Activated CD8-positive, alpha-beta memory T cell treated with anti-CD3 and anti-CD28 coated beads for 24 hours (primary cell): ENCODE measurements at places on chromosomes 4 and X.
A peak's percentile ranks its signal among the peaks of the same experiment; 100 is the strongest.

- no peak for DNase-seq
These were observed 421.5 kb upstream of the EPHA5 start for GRCh38 chr4:66091786-66092185.

- no peak for DNase-seq
These were observed 10.9 kb upstream of the WFS1 start for GRCh38 chr4:6258741-6259140.

DNA sequence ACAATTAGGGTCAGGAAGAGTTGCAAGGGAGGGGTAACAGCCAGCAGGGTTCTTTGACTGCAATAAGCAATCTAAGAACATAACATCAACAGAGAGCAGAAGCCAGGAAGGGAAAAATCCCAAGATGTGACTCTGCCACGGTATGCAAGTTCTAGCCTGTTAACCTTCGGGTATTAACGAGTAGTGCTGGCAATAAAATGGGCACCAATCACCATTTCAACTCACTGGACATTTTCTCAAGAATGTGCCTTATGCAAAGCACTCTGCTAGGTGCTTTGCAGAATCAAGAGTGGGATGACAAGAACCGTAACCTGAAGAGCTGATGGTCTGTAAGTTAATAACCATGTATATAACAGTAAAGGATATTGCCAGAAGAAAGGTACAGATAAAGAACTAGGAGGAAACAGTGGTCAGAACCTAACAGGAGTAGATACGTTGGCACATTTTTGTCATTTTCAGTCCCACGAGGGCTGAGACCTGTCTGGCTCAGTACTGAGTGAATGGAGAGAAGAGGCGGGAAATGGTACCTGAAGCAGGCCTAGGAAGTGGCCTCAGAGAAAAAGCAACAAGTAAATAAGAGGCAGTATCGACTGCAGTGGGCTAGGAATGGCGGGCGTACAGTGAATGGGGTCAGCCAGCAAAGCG lies 2.7 kb downstream of the ELOVL6 start:
- peak; percentile 61 for DNase-seq

GRCh38 chrX:77298790-77299189 lies 148.4 kb upstream of the FGF16 start:
- DNase-seq, result no peak

DNA sequence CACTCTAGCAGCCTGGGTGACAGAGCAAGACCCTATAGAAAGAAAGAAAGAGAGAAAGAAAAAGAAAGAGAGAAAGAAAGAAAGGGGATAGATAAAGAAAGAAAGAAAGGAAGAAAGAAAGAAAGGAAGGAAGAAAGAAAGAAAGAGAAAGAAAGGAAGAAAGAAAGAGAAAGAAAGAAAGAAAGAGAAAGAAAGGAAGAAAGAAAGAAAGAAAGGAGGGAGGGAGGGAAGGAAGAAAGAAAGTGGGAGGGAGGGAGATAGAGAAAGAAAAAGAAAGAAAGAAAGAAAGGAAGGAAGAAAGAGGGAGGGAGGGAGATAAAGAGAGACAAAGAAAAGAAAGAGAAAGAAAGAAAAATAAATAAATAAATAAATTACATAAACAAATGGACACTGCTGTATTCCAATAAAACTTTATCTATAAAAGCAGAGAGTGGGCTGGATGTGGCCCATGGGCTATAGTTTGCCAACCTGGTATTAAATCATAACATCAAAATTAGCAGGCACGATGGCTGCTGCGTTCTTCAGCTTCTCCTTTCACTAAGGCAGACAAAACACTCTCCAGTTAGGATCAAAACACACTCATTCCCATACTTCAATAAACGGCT lies 165.0 kb downstream of the ZNF674 start:
- no peak for DNase-seq

DNA sequence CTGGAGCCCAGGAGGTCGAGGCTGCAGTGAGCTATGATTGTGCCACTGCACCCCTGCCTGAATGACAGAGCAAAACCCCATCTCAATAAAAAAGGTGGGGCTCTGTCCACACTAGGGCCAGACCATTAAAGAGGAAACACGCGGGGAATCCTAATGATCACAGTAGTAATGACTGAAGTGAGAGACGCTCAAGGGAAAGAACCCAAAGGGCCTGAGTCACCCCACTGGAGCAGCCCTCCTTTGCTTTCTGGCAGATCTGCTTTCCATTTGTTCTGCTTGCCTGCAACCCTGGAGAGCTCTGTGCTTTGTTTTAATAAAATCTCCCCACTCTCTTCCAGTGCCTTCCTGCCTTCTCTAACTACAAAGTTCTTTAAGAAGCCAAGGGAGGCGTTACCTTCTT lies 5.0 kb downstream of the TFDP3 start:
- DNase-seq, result no peak

DNA sequence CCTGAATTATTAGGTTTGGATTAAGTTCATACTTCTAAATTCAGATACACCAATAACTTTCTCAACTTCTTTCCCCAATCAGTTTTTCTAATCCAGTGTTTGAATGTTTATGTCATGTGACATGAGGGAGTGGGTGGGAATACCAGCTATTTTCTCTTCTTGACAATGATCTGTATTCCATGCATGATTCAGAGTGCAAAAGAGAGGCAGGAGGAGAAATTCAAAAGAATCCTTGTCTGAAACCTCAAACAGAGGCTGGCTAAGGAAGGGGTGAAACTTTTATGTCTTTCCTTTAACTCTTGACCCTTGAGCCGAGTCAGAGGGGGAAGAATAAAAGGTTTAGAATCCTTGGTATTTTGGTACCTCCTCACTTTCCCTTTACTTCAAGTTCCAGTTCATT lies 544.7 kb downstream of the SPRY1 start:
- DNase-seq, result no peak

- DNase-seq, result no peak
These were observed 169.3 kb downstream of the RCHY1 start for GRCh38 chr4:75344915-75345314.

- DNase-seq, result peak; percentile 90
These were observed 432 bp upstream of the HTATSF1 start for GRCh38 chrX:136496764-136497555.

GRCh38 chr4:90528551-90528950 lies 401.4 kb downstream of the CCSER1 start:
- no peak for DNase-seq

- DNase-seq, result no peak
These were observed 36.6 kb upstream of the BTC start for GRCh38 chr4:74830928-74831327.

DNA sequence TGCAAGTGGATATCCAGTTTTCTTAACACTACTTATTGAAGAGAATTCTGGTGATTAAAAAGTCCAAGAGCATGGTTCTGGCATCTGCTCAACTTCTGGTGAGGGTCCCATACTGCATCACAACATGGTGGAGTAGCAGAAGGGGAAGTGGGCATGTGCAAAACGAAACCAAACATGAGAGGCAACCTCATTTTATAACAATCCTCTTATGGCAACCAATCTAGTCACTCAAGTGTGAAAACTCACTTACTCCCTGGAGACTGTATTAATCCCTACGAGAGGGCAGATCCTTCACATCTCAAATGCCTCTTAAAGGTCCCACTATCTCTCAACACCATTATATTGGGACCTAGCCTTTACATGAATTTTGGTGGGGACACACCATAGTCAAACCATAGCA lies 55.4 kb upstream of the TRO start:
- no peak for DNase-seq

GRCh38 chr4:64330143-64330542 lies 79.1 kb downstream of the TECRL start:
- no peak for DNase-seq

DNA sequence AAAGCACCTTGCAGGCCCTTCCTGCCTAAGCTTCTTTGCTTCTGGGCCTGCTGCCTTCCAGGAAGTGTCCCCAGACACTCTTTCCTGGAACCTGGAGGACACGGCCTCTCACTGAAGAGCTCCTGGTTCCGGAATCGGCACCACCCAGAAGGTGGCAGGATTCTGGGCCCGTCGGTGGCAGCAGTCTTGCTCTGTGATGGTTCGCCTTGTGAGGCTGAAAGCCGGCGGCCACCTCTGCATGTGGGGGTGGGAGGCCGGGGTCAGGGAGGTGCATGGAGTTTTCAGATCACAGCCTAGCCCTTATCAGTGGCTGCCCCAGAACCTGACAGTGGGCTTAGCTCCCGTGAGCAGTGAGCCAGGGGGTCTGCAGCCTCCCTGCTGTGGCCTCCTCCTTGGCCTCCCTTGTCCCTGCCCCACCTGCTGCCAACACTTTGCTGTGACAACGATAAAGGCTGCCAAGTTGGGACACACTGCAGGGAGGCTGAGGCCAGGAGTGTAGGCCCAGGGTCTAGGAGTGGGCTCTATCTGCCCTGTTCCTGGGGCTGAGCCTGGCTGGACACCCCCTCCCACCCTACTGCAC lies 30.8 kb upstream of the GPR78 start:
- DNase-seq, result no peak

DNA sequence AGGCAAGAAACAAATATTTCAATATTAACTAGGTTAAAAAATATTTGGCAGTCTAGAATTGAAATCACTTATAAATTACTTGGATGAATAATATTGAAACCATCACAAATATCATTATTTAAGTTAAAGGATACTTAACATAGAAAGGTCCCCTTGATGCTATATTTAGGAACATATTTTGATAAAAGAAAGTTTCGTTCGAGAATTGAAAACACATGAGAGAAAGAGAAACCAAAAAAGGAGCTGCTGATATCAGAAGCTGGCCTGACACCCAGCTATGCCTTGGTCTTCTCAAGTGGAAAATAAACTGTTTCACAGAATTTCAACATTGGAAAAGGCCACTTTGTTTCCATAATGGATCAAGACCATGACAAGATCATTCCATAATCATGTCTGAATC lies 762.4 kb downstream of the DMD start:
- no peak for DNase-seq

- DNase-seq, result no peak
These were observed 33.1 kb downstream of the TET2 start for GRCh38 chr4:105179539-105180401.

DNA sequence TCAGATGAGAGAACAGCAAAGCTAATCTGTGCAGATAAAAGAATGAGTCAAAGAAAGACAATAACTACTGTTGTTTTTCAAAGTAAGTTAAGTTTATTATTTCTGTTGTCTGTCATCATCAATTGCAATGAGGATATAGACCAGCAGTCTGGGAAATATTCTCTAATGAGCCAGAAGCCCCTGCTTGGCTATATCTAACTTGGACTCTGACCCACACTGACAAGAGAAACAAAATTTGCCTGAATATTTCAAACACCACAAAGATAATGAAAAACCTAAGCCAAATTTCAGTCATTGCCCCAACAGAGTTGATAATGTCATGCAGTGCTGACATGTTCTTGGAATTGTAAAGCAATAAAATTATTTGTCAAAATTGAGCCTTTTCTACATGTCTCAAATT lies 115.0 kb upstream of the PRDX4 start:
- DNase-seq, result no peak

GRCh38 chrX:112636288-112636687 lies 43.5 kb downstream of the LHFPL1 start:
- DNase-seq, result no peak

DNA sequence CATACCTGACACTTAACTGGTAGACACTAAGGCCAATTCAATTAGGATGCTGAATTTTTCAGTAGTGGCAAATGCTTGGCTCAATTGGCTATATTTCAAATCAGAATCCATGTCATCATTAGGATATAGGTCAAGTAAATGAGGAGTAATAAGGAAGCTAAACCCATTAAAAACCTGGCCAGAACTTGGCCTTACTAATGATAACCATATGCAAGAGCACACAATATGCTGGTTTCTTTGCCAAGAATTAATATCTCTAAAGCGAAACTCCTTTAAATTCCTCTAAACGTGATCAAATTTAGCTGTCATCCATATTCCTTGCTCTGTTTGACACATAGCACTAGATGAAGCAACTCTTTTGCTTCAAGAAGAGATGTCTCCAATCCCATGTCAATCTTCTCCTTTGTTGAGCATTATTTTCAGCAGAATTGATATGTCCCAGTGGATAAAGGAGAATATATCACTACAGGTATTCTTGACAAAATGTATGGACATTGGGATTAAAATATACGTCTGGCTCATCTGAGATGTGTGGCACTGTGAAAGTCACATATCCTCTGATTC lies 206.1 kb upstream of the ANKRD50 start:
- DNase-seq, result no peak

GRCh38 chr4:86942185-86942666 lies 7.4 kb downstream of the AFF1 start:
- DNase-seq, result no peak

DNA sequence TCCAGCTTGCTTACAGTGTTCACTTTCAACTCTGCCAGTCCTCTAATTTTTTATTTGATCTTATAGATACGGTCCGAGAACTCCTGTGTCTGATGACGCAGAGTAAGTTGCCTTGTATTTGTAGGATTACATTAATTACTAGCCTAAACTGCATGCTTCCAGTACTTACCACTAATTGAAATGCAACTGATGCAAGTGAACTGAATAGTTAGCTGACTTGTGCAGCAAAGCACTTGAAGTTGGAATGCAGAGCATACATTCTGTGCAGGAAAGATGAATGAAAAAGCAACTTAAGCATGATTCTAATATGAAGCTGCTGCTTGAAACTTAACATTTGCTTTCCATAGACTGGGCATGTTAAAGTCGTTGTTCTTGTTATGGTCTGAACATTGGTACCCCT lies 100.9 kb downstream of the LIMCH1 start:
- DNase-seq, result no peak

GRCh38 chr4:137819964-137820383 lies 287.7 kb upstream of the PCDH18 start:
- no peak for DNase-seq

GRCh38 chrX:144901521-144901920 lies 345.8 kb upstream of the SPANXN1 start:
- no peak for DNase-seq

DNA sequence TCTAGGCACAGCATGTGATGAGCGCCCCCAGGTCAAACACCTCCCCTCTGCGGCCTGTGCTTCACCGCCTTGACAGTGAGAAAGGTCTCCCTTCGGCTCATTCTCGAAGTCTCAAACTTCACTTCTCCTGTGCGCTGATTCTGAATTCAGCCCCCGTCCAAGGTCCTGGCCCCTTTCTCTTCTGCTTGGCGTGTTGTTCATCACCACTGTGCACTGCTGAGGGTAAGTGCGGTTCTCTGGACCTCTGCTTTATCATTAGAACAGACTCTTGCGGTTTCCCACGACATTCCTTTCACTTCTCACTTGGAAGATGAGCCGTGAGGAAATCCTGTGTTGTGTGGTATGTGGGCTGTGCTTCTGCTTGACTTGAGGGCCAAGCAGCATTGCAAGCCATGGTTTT lies 11.9 kb downstream of the HTT-AS start:
- no peak for DNase-seq

- peak; percentile 65 for DNase-seq
These were observed 163.1 kb downstream of the SMARCA1 start for GRCh38 chrX:129360175-129360574.

DNA sequence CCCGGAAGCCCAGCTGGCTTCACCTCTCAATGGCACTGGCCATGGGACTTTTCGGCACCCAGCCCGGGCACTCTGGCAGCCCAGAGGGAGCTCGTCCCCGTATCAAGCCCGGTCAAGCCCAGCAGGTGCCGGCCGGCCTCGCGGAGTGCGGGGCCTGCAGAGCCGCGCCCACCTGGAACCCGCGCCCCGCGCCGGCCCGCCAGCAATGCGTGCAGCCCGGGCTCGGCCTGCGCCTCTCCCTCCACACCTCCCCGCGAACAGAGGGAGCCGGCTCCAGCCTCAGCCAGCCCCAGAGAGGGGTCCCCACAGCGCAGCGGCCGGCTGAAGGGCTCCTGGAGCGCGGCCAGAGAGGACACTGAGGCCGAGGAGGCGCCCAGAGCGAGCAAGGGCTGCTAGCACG lies 133.6 kb upstream of the FRG1 start:
- no peak for DNase-seq
